ENCODE measurements at places on chromosomes 5 and 9.
A peak's percentile ranks its signal among the peaks of the same experiment; 100 is the strongest.

GRCh38 chr9:96874947-96875460 is 20.7 kb upstream of the ZNF782 start:
- DNase-seq, result peak; percentile 40

GRCh38 chr9:120284821-120285220 is 295.1 kb downstream of the CDK5RAP2 start:
- no peak for DNase-seq

- peak; percentile 50 for DNase-seq
Observed at GRCh38 chr9:69036309-69036708, 757 bp downstream of the FXN start.

DNA sequence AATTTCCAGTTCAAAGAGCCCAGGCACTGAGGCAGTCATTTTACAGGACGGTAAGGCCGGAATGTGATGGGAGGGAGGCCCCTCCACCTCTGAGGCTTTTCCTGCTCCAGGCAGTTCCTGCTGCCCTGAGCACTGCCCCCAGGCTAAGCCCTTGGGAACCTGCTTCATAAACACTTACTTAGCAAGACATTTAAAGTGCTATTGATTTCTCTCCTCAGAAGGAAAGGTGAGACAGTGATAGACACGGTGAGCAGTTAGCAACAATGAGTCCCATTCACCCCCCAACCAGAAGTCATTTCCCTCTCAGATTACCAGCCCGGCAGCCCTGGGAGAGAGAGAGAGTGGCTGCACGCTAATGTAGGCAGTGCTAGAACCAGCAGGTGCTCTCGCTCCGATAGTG is 462.5 kb downstream of the SPOCK1 start:
- no peak for DNase-seq

- no peak for DNase-seq
Observed at GRCh38 chr9:110731437-110732028, 62.9 kb downstream of the MUSK start.

GRCh38 chr5:133948721-133949120 is 19.7 kb downstream of the C5orf15 start:
- no peak for DNase-seq

DNA sequence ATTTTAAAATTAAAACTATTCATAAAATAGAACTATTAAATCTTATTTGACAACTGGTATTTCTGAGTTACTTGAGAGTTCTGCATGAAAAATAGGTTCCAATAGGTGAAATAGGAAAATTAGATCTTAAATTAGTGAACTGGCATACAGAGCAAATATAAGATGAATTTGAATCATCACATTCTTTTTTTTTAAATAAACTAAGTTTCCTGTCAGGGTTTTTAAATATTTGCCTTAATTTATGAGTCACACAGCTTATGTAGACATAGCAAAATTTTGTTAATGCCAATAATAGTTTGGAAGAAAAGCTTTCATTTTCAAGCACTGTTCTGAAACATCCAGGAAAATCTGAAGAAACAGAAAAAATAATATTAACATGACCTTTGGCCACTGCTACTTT is 311.7 kb upstream of the HAPLN1 start:
- no peak for DNase-seq

GRCh38 chr5:59276325-59276675 is 617.2 kb downstream of the PDE4D start:
- no peak for DNase-seq

- DNase-seq, result no peak
Observed at GRCh38 chr5:6084836-6085235, 293.5 kb downstream of the MED10 start.

GRCh38 chr5:14503017-14503680 is 78.4 kb upstream of the OTULINL start:
- DNase-seq, result no peak

- peak; percentile 31 for DNase-seq
Observed at GRCh38 chr5:138953387-138954256, 78.5 kb upstream of the LRRTM2 start.

- DNase-seq, result no peak
Observed at GRCh38 chr9:12930906-12931305, 156.1 kb downstream of the LURAP1L start.

- DNase-seq, result no peak
Observed at GRCh38 chr9:115138151-115138550, 20.2 kb upstream of the TNC start.

- peak; percentile 95 for DNase-seq
Observed at GRCh38 chr5:138449501-138450239, 10.8 kb downstream of the REEP2 start.

- no peak for DNase-seq
Observed at GRCh38 chr9:98974554-98974953, 30.8 kb downstream of the COL15A1 start.

- DNase-seq, result no peak
Observed at GRCh38 chr9:77896269-77896937, 135.2 kb downstream of the GNAQ start.

DNA sequence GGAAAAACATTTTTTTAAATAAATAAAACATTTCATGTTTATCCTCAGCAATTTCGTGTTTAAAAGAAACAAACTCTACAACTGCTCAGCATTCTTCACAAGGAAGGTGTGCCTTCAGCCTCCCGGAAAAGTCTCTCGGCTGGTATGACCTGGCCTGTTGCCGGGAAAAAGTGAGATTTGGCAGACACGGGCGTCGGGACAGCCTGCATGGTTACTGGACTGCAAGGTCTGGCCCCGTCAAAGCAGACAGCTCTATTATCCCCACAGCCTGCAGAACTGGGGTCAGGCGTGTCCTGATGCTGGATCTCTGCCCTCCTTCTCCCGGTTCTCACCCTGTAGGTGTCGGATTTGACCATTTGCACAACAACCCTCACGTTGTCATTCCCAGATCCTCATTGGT is 120.3 kb upstream of the SPATA31C2 start:
- no peak for DNase-seq

DNA sequence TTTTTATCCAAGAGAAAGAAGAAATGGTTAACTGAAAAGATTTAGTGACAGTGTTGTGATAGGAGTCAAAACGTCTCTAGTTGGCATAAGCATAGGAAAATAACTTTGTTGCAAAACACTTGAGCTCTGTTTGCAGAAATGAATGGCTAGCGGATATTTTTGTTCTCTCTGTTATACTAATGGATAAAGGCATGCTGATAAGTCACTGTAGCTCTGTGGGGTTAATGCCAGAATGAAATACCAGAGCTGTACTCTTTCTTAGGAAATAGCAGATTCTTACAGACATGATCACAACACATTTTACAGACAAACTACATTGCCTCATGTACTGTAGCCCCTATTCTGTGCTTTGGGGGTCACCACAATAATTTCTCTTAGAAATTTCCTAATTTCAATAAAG is 202.8 kb downstream of the DMRTA1 start:
- DNase-seq, result no peak

GRCh38 chr5:74028406-74028805 is 402.4 kb downstream of the ARHGEF28 start:
- DNase-seq, result no peak

GRCh38 chr5:31197183-31197582 is 3.7 kb downstream of the CDH6 start:
- no peak for DNase-seq

DNA sequence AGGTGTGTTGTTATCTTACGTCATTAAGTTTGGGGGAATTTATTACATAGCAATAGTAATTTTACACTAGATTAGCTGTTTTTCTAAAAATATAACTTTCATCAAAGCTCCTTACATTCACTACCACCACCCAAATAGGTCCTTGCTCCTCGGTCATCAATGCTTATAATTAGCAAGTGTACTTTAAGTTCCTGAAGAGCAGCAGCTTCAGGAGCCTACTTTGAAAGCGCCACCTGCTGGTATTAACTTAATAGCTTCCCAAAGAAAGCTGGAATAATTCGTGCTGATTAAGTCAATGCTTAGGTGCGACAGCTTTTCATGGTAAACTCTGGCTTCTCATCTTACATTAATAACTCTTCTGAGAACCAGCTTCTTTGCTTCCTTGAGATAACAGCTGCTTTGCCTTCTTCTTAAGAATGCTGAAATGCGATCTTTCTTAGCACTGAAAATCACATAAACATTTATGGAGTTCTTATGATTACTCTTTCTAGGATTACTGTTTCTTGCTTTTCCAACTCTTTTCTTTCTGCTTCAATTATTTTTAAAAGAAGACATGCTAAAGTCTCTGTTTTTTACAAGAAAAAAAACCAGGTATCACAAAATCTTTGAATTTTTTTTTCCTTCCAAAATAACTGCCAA is 10.0 kb upstream of the C5 start:
- DNase-seq, result no peak

DNA sequence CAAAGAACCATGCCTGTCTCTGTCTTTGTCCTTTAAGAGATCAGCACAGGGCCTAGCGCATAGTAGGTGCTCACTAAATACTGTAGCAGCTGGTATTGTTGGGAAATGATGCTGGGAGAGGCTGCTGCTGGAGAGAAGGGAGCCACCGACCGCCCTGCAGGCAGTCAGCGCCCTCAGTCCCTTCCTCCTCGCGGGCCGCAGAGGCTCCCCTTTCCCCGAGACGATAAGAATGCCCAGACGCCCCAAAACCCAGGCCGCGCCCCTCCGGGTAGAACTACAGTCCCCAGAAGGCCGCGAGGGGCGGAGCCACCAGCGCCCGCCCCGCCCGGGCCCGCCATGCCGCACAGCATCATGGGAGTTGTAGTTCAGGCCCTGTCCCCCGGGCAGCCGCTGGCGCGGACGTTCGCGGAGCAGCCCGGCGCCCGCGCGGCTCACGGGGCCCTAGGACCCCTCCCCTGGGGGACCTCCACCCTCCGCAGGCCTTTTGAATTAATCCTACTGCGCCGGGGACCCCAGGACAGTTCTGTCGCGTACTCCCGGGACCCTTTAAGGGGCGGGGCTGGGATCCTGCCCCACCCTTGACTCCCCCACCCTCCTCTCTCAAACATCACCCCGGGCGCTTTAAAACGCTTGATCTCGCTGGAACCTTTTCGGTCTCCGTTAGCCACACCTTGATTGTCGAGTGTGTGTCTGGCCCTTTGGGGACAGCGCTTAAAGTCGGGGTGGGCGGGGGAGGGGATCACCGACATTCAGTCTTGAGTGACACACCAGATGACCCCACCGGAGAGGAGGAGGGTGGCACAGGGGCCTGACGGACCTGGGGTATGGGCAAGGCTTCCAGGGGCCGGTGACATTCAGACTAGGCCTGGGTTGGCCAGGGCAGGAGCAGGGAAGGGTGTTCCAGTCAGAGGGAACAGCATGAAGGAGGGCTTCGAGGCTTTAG is 24.8 kb upstream of the IER5L start:
- DNase-seq, result peak; percentile 96

DNA sequence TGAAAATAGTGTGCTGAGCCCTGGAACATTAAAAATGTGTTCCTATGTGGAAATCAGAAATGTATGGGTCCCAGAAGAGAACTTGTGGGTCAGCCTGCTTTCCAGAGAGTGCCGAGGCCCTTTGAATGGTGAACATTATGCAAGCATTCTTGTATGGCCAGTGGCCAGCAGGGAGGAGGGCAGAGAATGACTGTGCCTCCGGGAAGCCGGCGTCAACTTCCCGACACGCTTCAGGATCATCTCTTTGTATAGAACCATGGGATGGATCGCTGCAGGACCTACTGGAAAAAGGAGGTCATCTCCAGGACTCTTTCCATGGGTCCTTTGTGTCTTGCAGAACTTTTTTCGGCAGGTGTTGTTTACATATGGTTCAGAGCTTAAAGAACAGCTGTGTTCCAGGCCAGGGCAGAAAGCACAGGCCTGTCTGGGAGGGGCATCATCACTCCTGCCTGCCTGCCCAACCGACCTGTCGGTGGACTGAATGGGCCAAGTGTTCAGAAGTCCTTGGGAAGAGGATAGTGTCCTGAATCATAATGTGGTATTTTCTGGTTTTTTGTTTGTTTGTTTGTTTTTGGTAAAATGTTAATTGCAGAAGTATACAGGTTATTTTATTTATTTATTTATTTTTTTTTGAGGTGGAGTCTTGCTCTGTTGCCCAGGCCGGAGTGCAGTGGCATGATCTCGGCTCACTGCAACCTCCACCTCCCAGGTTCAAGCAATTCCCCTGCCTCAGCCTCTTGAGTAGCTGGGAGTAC is 9.0 kb downstream of the PRRC2B start:
- no peak for DNase-seq

- no peak for DNase-seq
Observed at GRCh38 chr9:77978086-77978781, 53.4 kb downstream of the GNAQ start.

- no peak for DNase-seq
Observed at GRCh38 chr5:122665051-122665450, 109.8 kb upstream of the SNX2 start.

DNA sequence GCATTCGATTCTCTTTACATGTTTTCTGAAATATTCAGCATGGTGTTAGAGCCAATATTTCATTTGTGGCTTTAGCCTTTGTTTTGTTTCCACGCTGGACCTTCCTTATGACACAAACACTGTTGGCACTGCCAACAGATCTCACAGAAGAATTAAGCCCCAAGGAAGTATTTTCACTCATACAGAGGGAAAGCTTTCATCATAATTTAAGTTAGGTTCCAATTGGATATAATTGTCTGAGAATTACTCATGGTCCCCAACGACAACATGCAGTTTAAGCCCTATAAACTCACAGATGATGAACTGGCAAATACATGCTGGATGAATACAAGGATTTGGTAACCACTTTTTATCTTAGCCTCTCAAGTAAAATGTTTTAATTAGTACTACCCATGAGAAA is 259.5 kb downstream of the EBF1 start:
- DNase-seq, result no peak

DNA sequence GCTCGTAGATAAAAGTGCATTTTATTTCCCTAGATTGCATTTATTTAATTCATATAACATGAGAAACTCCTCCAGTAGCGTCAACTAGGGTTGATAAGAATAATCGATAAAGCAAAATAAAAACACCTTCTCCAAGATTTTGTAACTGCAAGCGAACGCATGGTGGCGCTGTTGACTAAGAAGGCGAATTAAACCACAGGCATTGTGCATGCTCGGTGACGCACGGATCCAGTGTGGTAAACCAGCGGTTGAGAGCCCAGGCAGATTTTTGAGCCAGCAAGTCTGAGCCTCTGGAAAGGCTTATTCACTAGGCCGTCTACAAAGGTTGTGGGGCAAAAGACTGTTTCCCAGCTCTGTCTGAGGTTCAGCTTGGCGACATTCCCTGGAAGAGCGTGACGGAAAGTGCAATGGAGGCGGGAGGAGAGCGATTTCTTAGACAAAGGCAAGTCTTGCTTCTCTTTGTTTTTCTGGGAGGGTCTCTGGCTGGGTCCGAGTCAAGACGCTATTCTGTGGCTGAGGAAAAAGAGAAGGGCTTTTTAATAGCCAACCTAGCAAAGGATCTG is at the start of gene PCDHB3:
TSS of gene PCDHB3 (plus strand) at position 231 of the 563 bp plus-strand sequence. CDS start at position 408, 177 bp downstream.
- DNase-seq, result peak; percentile 63

DNA sequence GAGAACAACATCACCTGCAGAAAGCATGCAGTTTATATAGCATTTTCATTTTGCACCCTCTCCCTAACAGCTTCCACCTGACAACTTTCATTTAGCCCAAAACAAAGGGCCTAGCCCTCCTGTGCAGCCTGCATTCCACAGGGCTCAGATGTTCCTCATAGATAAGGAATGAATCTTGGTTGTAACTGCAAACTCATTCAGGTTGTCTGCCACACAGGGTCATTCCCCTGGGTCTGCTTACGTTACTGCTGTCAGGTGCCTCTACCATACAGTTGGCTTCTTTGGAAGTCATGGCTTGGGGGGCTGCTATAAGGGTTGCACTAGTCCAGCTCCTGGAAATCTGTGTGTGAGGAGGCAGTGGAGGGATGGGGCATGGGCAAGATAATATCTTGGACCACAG is 2.7 kb upstream of the DCP2 start:
- DNase-seq, result no peak
